NCI-H187 treated with DMSO at 0.1 percent for 48 hours (cell line): ENCODE measurements at places on chromosomes 13 and 19.
A peak's percentile ranks its signal among the peaks of the same experiment; 100 is the strongest.

DNA sequence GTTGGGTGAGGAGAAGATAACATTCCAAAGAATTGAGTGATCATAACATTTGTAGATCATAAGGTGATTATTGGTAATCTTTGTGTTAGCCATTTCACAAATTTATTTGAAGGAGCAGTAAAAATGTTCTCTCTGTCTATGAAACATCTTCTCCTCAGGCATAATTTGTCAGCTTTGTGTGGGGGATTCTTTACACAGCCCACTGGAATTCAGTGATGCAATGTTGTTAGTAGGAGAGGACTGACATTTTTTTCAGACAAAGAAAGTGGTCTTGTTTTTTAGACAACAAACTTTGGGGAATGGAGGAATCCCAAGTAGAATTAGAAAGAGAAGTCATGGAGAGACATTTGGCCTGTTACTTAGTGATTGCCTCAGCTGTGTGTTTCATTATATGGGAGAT lies 100.3 kb downstream of the ITGBL1 start:
- no peak for DNase-seq

- DNase-seq: no peak
These were observed 2.6 kb upstream of the CDC42EP5 start for GRCh38 chr19:54475706-54476105.

- no peak for DNase-seq
These were observed 9.5 kb downstream of the RASL11A start for GRCh38 chr13:27280009-27280656.

GRCh38 chr19:22595918-22596341 lies 38.2 kb upstream of the ZNF492 start:
- no peak for DNase-seq

DNA sequence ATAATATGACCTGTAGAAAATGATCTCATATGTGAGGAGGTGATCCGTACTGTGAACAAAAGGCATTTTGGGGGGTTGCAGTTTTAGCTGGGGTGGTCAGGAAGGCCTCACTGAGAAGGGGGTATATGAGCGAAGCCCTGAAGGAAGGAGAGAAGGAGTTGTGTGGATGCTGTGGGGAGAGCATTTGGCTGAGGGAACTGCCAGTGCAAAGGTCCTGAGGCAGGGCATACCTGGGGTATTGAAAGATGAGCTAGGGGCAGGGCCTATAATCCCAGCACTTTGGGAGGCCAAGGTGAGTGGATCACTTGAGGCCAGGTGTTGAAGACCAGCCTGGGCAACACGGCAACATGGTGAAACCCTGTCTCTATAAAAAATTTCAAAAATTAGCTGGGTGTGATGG lies 2.5 kb downstream of the SELENOV start:
- DNase-seq: no peak

- DNase-seq: no peak
These were observed 227.4 kb downstream of the TUBA3C start for GRCh38 chr13:18954254-18954653.

DNA sequence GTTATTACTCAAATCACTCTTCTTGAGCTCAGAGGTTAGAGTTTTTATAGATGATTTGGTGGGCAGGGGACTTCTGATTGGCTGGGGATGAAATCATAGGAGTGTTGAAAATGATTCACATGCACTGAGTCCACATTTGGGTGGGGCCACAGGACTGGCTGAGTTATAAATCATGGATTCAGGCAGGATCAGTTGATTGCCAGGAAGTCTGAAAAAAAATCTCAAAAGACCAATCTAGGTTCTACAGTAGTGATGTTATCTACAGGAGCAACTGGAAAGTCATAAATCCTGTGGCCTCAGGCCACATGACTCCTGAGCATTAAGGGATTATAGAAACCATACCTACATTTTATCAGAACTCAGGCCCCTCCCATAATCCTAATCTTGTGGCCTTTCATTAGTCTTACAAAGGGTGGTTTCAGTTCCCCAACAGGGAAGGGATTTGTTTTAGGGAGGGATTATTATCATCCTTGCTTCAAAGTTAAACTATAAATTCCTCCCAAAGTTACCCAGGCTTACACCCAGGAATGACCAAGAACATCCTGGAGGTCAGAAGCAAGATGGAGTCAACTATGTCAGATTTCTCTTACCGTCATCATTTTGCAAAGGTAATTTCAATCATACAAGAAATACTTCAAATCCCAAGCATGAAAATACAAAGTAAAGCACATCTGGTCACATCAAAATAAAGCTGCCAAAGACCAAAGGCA lies 5.6 kb upstream of the CCDC70 start:
- no peak for DNase-seq

- DNase-seq: no peak
These were observed 328.9 kb upstream of the SLC10A2 start for GRCh38 chr13:103395139-103395538.

- no peak for DNase-seq
These were observed 4.6 kb downstream of the COL4A2 start for GRCh38 chr13:110311443-110312338.

GRCh38 chr13:86572115-86572514 lies 772.9 kb upstream of the SLITRK6 start:
- no peak for DNase-seq

DNA sequence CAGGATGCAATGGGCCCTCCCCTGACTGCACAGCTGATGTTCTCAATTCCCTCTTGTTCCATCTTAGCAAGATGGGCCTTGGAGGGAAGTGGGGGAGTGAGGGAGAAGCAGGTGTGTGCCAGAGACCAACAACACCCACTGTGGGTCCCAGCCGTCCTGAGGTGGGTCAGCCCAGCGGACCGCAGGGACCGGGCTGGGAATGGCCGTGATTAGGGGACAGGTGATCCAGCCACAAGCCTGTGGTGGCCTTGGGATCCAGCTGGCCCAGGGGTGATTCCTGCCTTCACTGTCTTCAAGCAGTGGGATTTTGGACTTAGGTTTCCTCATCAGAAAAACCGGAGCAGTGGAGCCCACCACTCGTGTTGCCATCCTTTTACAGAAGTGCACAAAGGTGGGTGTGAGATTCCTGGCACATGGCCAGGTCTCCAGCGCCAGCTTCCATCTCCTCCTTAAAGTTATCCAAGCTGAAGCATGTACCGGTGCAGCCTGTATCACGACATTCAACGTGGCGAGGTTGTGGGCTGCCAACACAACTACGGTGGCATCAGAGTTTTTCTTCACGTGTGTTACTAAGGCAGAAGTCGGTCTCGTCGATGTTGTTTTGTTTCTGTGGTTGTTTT lies 9.0 kb upstream of the ATP11A start:
- DNase-seq: no peak

- DNase-seq: no peak
These were observed 121.0 kb downstream of the MRPL57 start for GRCh38 chr13:21297447-21297846.

DNA sequence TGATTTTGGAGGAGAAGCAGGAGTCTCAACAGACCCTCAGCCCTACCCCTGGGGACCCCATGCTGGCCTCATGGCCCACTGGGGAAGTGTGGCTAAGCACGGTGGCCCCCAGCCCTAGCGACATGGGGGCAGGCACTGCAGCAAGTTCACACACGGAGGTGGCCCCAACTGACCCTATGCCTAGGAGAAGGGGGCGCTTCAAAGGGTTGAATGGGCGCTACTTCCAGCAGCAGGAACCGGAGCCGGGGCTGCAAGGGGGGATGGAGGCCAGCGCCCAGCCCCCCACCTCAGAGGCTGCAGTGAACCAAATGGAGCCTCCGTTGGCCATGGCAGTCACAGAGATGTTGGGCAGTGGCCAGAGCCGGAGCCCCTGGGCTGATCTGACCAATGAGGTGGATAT lies 14.9 kb downstream of the NCAN start:
- DNase-seq: no peak

DNA sequence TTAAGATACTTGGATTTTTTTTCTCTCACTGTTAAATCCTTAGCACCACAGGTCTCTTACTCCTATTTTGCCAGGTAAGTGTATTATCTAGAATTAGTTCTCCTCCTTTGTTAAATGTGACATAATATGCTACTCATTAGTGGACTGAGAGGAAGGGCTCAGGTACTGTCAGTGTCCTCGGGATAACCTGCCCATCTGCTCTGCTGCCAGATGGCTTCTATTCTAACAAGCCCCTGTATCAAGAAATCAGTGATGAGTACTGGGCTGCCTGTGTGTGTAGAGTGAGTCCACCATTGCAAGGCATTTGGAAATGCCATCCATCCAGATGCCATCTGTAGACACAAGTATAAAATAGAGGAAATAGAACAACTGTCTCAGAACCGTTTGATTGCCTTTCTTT lies 209.6 kb downstream of the ATP8A2 start:
- DNase-seq: no peak

DNA sequence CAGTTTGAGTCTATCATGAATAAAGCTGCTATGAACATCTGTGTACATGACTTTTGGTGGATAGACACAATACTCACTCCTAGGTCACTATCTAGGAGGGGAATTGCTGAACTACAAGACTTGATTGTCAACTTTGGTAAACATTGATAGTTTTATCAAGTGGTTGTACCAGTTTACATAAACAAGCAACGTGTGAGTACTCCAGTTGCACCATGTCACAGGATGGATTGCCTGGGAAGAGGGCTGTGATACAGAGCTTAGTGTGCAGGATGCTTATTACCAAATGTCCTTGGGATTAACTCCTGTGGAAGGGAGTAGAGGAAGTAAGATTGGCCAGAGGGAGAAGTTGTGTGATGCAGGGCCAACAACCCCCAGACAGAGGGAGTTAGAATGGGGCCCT lies 37.7 kb downstream of the RAP2A start:
- DNase-seq: no peak

GRCh38 chr19:45477713-45478453 lies 10.1 kb downstream of the FOSB start:
- DNase-seq: no peak

DNA sequence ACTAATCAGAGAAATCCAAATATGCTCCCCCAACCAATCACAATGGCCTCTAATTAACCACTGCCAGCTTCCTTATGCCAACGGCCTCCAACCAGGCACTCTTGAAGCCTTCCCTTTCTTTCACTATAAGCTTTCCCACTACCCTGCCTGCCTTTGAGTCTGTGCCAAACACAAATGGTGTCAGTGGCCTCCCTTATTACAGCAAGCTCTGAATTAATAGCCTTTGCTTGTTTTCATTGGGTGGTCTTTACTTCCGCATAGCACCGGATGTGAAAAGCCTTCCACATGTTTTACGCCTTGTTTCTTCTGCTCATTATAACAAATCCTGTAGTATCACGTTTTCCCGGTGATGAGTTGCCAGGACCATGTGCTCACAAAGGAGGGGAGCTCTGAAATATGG lies 1.4 kb upstream of the EDDM13 start:
- no peak for DNase-seq

- DNase-seq: no peak
These were observed 21.3 kb upstream of the MIR17HG start for GRCh38 chr13:91326146-91326545.

DNA sequence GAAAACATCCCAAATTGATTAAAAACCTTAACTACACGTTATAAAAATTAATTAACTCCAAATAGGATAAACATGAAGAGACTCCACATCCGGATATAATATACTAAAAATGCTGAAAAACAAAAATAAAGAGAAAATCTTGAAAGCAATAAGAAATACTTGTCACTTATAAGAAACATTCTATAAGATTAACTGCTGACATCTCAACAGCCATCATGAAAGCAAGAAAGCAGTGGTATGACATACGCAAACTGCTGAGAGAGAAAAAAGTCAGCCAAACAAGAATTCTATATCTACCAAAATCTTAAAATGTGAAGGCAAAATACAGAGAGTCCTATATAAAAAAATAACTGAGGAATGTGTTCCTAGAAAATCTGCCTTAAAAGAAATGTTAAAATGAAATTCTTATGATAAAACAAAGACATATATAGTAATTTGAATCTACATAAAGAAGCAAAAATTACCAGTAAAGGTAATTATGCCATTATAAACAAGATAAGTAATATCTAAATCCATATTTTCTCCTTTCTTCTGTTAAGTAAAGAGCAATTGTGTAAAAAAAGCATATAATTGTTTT lies 1851.1 kb downstream of the PCDH9 start:
- no peak for DNase-seq

- no peak for DNase-seq
These were observed 33.8 kb downstream of the COL4A2 start for GRCh38 chr13:110340812-110341444.

- DNase-seq: no peak
These were observed 158.8 kb downstream of the NHLRC3 start for GRCh38 chr13:39196965-39197646.

GRCh38 chr19:28586474-28586873 lies 626.5 kb downstream of the UQCRFS1 start:
- no peak for DNase-seq

DNA sequence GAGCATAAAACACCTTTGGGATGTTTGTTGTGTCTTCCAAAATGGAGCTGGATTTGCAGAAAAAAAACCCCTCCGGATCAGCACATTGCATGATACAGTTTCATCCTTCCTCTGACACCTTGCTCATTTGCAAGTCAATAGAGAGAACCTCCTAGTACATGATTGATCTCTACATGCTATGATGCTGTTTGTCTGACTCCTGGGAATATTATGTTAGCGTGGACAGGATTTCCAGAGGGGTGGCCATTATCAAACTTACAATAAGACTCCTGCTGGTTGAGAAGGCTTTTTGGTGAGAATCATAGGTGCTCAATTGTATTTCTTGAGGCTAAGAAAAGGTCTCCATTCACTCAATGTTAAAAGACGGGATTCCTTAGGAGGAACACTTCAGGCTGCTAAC lies 75.9 kb upstream of the SCEL start:
- DNase-seq: no peak

GRCh38 chr19:45643024-45643926 lies 4.1 kb upstream of the EML2 start:
- peak; percentile 51 for DNase-seq

GRCh38 chr19:7979011-7979410 lies 26.4 kb downstream of the ELAVL1 start:
- DNase-seq: no peak

GRCh38 chr19:11769995-11770394 lies 3.2 kb downstream of the ZNF441 start:
- DNase-seq: no peak

DNA sequence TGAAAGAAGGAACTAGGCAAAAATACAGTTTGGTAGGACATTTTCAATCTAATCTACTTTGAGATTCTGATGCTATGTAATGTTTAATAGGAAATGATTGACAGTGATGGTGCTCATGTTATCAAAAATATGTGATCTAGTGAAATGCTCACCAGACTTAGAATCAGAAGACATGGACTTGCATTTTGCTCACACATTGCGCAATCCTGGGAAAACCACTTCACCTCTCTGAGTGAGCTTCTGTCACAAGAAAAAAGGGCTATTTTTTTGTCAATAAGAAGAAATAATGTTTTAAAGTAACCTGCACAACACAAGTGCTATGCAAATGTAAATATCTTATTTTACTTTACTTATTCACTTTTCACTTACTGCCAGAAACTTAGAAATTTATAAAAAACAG lies 380.9 kb upstream of the HTR2A start:
- DNase-seq: no peak

GRCh38 chr13:97234742-97235141 lies 12.6 kb downstream of the MBNL2 start:
- no peak for DNase-seq
